ENCODE measurements at places on chromosomes 6 and 20. TPM values are rescaled to one million over a fixed set of nuclear protein-coding genes. Genes with fewer than 3 reads are reported as not detected.

- H3K27ac ChIP-seq = no peak overlapping the region
- no peaks in the 10 kb centered on the region for H3K36me3 ChIP-seq
- H3K27me3 ChIP-seq = no peaks in the 10 kb centered on the region
- H3K4me3 ChIP-seq = no peak overlapping the region
Observed at GRCh38 chr6:115717062-115717461, 343.6 kb downstream of the FRK start.

- no peak for DNase-seq
- H3K27ac ChIP-seq = no peak overlapping the region
- H3K4me1 ChIP-seq = peaks cover 5% of the 10 kb centered on the region
- no peak overlapping the region for H3K4me3 ChIP-seq
Observed at GRCh38 chr6:12137480-12137879, 125.4 kb downstream of the HIVEP1 start.

DNA sequence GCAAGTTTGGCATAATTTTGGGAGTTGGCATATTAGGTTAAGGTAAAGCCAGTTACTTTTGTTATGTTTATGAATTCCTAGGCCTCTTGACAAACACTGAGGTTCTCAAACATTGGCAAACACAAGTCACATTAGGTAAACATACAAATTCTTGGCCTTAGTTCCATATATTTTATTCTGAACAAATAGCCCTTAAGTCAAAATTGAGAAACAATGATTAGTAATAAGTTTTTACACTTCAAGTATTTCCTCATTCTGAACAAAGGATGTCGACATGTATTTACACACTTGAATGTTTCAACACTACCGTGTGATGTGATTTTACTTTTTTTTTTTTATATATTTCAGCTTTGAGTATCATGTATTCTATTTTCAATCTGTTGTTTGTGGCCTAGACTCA lies 3.8 kb upstream of the ECHDC1 start:
- no peaks in the 10 kb centered on the region for H3K27me3 ChIP-seq
- DNase-seq = no peak
- H3K4me1 ChIP-seq = no peaks in the 10 kb centered on the region
- peaks cover 34% of the 10 kb centered on the region for H3K36me3 ChIP-seq

DNA sequence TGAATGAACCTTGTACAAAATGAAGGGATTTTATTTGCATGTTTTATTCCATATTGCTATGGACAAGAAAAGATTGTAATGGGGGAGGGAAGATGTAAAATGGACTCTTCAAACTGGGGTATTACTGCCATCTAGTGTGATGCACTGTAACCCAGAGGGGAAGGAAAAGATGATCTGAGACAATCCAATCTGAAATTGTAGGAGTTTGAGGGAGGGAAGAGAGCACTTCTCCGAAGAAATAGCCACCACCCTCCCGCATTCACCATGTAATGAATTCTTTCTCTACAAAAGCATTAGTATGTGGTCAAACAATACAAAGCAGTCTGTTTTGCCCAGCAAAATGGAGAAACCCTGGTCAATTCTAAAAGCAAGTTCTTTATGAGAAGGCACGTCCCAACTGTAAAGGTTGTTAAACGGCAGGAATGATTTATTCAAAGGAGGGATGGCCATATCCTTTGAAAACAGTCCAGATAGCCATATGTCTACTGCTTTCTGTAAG lies 679.5 kb upstream of the NRSN1 start:
- H3K36me3 ChIP-seq = no peaks in the 10 kb centered on the region
- no peaks in the 10 kb centered on the region for H3K27me3 ChIP-seq
- H3K4me3 ChIP-seq = peak overlapping the region; percentile 68
- peaks cover 53% of the 10 kb centered on the region for H3K4me1 ChIP-seq
- H3K27ac ChIP-seq = peak overlapping the region; percentile 69

GRCh38 chr6:14934013-14934412 lies 311.9 kb upstream of the JARID2 start:
- H3K27me3 ChIP-seq = no peaks in the 10 kb centered on the region
- H3K4me3 ChIP-seq = no peak overlapping the region
- H3K4me1 ChIP-seq = peaks cover 19% of the 10 kb centered on the region
- DNase-seq = no peak
- no peak overlapping the region for H3K27ac ChIP-seq

Gene INSM1
- total RNA-seq = 22.6 TPM

- peak overlapping the region; percentile 27 for H3K27ac ChIP-seq
- H3K27me3 ChIP-seq = peaks cover 13% of the 10 kb centered on the region
- DNase-seq = no peak
- H3K4me3 ChIP-seq = no peak overlapping the region
Observed at GRCh38 chr6:169967687-169968086, 216.3 kb downstream of the ERMARD start.

Data from neural crest cell (in vitro differentiated cells).